NCI-H524 (cell line): ENCODE measurements at places on chromosomes 11 and 22.

GRCh38 chr11:62876712-62877111 is 4.0 kb upstream of the SLC3A2 start:
- no peak for DNase-seq

GRCh38 chr11:120399307-120399706 is 63.1 kb downstream of the ARHGEF12 start:
- DNase-seq = no peak

- DNase-seq = no peak
Measured at GRCh38 chr11:15097411-15097810, 17.3 kb upstream of the INSC start.

- DNase-seq = no peak
Measured at GRCh38 chr11:126495281-126496220, 140.1 kb downstream of the ST3GAL4 start.

DNA sequence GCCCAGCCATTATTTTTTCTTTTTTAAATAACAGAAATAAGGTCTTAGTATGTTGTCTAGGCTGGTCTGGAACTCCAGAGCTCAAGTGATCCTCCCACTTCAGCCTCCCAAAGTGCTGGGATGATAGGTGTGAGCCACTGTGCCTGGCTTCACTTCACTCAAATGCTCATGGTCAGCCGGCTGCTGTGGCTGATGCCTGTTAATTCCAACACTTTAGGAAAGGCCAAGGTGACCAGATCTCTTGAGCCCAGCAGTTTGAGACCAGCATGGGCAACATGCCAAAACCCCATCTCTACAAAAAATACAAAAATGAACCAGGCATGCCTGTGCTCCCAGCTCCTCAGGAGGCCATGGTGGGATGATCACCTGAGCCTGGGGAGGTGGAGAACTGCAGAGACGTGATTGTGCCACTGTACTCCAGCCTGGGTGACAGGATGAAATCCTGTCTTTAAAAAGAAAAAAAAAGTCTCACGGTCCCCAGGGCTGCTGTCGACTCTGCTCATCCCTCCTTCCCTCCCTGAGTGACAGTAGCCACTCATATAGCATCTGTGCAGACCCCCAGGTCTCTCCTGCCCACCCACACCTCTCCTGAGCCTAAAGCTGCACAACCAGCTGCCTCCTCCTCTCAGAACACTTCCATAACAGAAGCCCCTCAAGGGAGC is 3.6 kb downstream of the YDJC start:
- peak; percentile 43 for DNase-seq

DNA sequence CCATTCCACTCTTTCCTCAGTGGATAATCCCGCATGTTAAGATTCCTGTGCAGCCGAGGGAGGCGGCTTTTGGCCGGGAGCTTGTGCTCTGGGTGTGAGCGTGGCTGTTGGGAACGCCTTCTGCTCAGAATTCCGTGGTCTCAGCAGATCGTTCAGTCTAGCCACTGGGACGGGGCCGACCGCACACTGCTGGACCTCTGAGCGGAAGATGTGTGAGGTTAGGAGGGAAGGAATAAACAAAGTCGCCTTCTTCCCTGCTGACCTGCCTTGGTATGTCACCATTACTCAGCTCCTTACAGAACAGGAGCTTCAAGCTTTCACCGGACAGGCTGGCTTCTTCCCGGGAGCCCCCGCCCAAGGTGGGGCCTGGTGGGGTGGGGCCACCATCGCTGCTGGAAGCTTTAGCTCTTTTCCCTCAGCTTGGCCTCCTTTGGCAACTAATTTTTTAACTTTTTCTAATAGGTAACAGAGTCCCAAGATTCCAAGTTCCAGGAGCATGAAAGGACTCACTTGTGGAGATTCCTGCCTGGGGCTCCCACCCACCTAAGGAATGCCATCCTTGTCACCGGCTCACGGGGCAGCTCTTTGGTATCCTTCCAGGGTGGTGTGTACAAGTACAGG is 22.5 kb upstream of the SEPTIN5 start:
- no peak for DNase-seq

GRCh38 chr11:20415432-20415831 is 27.9 kb downstream of the PRMT3 start:
- DNase-seq = no peak

GRCh38 chr22:23527971-23528740 is 51.9 kb downstream of the IGLL1 start:
- DNase-seq = no peak

DNA sequence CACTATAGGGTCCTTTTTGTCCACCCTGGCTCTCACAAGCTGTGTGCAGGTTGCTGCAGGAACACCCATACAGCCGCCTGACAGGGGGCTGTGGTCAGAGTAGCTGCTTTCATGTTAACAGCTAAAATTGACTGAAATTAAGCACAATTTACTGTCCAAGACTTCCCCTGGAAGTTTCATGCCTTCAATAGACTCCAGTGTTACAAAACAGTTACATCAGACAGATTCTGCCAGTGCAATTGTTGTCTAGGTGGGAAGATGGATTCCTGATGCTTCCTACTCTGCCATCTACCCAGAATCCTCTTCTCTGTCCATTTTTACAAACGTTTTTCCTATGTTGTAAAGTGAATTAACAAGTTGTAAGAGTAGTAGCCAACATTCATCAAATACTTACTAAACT is 5.3 kb upstream of the TSKU start:
- no peak for DNase-seq

- DNase-seq = peak; percentile 98
Measured at GRCh38 chr22:25492841-25493734, 71.4 kb upstream of the GRK3 start.

GRCh38 chr11:18715476-18715875 is 10.5 kb downstream of the IGSF22 start:
- DNase-seq = no peak

DNA sequence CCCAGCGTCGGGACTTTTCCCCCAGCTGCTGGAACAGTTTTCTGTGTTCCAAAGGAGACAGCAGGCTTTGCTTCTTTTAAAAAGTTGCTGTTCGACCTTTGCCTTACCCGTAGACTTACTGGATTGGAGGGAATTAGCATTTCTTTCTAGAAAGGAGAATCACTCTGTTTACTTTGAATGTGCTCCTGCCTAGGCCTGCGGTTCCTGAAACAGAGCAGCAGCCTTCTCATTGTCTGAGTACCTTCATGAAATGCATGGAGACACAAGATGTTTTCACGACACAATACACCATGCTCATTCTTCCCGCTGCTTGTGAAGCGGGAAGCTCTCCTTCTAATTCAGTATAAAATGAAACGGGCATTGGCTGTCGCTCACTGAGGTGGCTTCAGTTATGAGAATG is 196.2 kb downstream of the TBC1D22A start:
- DNase-seq = no peak

GRCh38 chr11:40166892-40167291 is 1292.6 kb downstream of the LRRC4C start:
- DNase-seq = no peak

DNA sequence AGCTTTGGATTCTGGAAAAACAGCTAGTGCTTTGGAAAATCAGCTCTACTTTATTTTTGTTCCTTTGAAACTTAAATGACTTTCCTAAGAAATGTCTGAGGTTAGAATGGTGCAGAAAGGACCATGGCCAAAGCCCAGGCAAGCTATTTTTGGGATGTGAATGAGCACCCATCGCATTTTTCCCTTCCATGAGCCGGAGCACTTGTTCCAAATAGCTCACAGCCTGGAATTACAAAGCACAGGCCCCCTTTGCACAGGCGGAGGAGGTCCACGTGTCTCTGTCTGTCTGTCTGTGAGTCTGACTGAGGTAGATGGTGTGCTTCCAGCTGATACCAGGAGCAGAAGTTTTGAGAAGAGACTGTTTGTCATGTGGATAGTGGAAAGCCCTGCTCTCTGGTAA is 50.7 kb downstream of the MICAL2 start:
- no peak for DNase-seq

DNA sequence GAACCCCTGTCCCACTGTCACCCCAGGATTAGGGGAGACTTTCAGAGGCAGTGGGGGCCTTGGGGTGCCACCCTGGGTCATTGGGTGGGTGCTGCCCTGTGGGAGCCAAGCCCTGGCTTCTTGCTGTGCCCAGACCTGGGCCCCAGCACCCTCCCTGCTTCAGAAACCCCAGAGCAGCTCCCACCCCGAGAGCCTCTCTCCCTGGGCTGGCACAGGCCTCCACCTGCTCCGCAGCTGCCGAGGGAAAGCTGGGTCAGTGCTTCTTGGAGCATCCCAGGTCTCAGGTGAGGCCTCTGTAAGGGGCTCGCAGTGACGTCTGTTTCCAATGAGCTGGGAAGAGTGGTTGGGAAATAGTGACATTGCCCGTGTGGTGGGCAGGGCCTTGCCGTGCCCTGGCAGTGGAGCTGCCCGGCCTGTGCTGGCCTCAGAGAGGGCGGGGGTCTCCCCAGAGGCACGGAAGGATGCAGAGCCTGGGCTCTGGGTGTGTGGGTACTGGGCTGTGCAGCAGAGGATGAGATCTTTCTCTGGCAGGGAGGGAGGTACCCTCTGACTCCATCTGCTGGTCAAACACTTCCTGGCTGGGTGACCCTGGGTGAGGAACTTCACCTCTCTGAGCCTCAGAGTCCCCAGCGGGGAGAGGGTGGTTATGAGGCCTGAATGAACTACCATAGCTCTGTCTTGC is 23.0 kb downstream of the C22orf23 start:
- peak; percentile 12 for DNase-seq

- no peak for DNase-seq
Measured at GRCh38 chr11:126109941-126110731, 47.5 kb upstream of the CDON start.

GRCh38 chr22:27913162-27913741 is 5.8 kb downstream of the PITPNB start:
- no peak for DNase-seq

GRCh38 chr11:69501891-69502860 is 20.7 kb downstream of the LINC01488 start:
- DNase-seq = no peak

DNA sequence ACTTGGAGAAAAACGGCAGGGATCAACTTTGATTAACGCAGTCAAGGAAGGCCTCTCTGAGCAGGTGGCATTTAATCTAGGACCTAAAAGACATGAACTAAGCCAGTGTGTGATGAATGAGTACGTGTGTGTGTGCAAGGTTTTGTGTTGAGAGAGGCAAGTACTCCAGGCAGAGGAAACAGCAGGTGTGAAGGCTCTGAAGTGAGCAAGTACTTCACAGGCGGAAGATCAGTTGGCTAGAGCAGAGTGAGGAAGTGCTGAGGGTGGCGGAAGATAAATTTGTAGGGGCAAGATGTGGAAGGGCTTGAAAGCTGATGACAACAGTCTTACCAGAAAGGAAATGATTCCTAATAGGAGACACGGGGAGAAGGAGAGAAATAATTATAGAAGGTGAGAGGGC is 6.8 kb downstream of the APIP start:
- no peak for DNase-seq

DNA sequence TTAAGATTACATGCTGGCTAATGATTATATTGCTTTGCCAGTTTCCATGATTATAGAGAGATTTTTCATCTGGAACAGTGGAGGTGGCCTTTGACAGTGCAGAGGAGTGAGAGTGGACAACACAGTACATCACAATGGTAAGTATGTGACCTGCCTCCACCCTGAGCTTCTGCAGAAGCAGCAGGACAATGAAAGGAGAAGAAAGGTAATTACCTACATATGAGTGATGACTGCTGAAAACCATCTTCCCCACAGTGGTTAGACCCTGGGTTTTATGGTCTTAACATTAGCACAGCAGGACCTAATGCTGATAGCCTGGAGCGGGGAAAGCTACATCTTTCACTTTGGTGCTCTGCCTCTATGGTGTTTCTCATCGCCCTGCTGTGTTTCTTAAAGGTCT is 454.7 kb upstream of the DDI1 start:
- DNase-seq = no peak

DNA sequence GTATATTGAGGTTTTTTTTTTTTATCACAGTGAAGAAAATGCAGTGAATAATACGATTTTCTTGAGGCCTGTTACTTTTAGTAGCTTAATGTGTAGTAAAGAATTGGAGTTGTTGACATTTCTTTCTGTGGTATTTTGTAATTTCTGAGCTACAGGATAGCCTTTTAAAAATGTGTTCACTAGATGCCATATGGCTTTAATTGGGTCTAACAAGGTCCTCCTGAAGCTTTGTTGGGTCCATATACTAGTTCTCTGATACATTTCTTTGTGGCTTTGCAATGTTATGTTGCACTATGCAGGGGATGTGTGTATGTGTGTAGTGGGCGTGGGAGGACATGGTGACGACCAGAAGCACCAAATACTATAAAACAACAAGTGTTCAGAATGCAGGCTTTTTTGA is 25.1 kb downstream of the FBXO7 start:
- no peak for DNase-seq

GRCh38 chr11:72292106-72292785 is 48.3 kb upstream of the PHOX2A start:
- DNase-seq = no peak

DNA sequence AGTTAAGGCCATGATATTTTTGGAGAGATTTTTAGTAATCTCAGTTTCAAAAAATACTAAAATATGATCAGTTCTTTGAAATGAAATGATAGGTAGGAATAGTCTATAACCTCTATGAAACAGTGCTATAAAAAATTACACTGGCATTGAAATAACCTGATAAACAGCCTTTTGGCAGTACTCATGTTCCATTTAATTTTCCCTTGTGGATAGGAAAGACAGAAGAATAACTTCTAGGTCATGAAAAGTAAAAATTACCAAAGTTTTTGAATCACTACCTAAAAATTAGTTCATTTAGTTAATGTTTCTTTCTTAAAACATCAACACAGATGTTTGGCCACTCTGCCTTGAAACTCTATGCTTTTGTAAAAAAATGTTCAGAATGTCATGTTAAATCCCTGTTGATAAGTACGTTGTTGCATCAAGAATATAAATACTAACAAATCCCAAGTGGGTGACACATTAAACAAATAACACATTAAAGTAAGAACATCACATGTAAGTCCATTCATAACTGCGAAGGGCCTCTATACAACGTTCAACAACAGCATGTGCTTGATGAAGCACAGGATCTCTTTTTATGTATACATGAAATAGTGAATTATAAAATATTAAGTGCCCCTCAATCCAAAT is 290.2 kb downstream of the SWAP70 start:
- DNase-seq = no peak

DNA sequence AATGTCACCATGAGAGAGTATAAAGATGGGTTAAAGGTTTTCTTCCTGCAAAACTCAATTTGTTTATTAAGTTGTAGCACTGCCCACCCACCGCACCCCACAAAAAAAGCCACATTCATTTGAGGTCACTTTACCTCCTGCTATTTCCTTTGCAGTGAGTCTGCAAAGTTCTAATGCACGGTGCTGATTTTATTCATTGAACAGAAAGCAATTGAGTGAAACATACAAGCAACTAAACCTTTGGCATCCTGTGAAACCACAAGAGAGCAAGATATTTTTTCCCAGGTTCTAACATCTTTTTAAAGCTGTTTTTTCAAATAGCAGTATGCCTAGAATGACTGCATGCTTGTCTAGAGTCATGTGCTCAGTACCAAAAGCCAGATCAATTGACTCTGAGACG is 39.0 kb downstream of the RRAS2 start:
- no peak for DNase-seq

DNA sequence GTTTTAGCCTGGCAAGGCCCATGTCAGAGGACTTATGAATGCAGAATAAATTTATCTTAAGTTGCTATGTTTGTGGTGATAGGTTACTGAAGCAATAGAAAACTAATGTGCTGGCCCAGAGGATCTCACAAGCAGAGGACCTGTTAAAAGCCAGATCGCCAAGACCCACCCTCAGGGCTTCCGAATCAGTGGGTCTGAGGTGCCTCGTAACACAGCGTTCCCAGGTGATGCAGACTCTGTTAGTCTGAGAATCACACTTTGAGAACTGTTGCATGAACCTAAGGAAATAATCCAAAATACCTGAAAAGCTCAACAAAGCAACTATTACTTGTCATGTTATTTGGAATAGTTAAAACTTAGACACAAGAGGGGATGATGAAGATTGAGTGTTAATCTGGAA is 6.7 kb upstream of the SCARF2 start:
- no peak for DNase-seq

- DNase-seq = no peak
Measured at GRCh38 chr11:70824605-70825245, 426.4 kb downstream of the CTTN start.
